ENCODE measurements at places on chromosomes 3 and 15. TPM values are rescaled to one million over a fixed set of nuclear protein-coding genes. Genes with fewer than 3 reads are reported as not detected.

DNA sequence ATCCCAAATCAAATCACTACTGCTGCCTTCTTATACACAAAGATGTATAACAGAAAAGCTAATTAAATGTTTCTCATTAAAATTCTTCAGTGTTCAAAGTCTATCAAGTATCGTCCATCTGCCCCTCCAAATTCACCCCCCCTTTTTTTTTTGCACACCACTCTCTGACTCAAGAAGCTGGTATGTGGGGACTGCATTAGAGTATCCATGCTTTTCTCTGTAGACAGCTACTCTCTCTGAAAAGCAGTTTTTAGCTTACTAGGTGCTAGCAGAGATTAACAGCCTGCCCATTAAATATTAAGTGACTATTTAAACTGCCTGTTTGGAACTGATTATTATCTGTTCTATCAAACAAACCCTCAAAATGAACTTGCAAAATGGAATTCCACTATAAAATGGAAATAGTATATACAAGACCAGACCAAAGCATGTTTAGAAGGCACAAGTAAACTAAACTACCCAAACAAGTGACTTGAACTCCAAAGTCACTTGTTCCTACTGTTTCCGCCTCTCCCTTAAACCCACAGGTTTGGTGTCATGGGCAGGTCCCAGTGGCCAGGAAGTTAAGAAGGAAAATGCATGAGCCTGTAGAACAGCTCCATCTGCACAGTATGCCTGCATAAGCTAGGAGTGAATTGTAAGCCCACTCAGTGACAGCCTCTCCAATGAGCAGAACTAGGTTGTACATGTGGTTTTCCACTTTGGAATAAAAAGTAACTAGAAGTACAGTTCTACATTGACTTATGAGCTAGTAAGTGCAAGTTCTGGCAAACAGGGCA, 32.5 kb downstream of the GBE1 start:
- DNase-seq = no peak

- no peak for DNase-seq
Observed at GRCh38 chr15:88324741-88325065, 68.2 kb upstream of the NTRK3 start.

DNA sequence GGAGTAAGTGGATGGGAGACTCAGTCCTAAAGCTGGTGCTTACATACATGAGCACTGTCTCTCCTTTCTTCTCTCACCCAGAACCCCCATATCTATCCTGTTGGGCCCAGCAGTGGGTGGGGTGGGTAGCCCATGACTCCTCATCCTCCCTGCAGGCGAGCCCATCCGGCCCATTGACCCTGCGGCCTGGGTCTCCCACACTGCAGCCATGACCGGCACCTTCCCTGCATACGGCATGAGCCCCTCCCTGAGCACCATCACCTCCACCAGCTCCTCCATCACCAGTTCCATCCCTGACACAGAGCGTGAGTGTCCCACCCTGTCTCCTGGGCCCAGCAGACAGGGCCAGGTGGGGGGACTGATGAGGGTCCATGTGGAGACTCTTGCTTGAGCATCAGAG, 8.0 kb upstream of the AP2M1 start:
- DNase-seq = peak; percentile 63

- no peak for DNase-seq
Observed at GRCh38 chr3:51678641-51679040, 7.6 kb downstream of the TEX264 start.

DNA sequence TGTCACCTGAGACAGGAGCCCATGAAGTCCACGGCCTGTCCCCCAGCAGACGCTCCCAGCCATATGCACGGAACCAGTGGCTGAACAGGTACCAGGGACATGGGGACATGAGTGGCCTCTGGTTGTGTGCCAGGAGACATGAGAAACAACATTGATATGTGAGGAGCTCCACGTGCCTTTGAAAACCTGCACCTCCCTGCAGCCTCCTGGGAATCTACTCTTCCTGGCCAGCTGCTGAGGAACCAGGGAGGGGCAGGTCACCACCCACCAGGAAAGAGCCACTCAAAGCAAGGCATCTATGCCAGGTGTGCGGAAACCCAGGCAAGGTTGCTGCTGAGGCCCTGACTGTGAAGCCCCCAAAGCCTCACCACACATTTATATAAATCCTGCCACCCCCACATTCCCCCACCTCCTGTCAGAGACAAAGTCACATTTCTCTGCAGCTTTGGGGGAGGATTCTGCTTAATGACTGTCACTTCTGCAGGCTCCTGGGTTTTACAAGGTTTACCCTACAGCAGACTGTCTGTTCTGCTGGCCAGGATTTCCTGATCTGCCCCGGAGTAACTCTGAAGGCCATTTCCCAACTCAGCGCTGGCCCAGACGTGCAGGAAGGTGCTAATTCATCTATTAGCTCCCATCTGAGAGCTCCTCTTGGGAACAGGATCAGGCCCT, 110.8 kb downstream of the ADCY5 start:
- DNase-seq = peak; percentile 71

DNA sequence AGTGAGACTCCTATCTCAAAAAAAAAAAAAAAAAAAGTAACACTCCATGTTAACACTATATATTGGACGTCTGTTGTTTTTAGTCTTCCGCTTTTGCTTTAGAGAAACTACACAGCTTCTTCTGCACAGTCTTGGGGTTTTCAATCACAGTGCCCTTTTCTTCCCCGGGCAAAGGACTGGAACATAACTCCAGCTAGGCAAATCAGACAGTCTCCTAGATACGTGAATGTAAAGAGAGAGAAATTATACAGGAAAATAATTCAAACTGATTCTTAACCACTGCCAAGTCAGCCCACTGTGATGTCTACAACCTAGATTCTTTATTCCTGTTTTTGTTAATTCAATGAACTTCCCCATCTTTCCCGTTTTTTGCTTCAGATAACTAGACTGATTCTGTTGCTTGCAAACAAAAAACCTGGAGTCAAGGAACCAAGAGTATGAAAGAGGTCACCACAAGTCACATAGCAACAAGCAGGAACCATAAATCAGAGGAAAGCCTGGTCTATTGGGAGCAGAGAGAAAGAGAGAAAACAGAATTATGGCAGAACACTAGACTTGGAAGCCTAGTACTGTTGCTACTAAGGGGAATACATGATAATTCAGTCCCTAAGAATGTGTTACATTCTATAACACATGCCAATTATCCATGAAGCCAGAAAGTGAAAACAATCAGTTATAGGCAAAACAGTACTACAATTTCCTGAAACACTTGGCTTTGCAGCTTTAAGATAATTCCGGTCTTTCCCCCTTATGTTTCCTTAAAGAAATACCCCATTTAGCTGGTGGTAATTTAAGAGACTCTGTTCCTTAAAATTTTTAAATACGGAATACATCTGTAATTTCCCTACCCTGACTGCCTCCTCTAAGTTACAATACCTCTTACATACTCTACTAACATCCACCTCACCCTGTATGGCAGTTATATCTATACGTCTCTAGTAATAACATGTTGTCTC, 63.1 kb downstream of the TBL1XR1 start:
- no peak for DNase-seq

GRCh38 chr3:98655666-98656065, 62.3 kb upstream of the CPOX start:
- no peak for DNase-seq

The ZPLD1 gene
- 0.03 TPM for polyA plus RNA-seq

The LRRC2 gene
- polyA plus RNA-seq = 1.8 TPM

The CPLX3 gene
- polyA plus RNA-seq = 207 TPM

The UROC1 gene
- 0.03 TPM for polyA plus RNA-seq

Data from spleen (tissue), 13 donors.